Testis (tissue), 5 donors: ENCODE measurements at places on chromosomes 4 and X. TPM values are rescaled to one million over a fixed set of nuclear protein-coding genes. Genes with fewer than 3 reads are reported as not detected.

- DNase-seq: peak; percentile 54
These were observed 755 bp downstream of the KLHL8 start for GRCh38 chr4:87219632-87220093.

GRCh38 chr4:104524591-104524990, 29.9 kb upstream of the CXXC4 start:
- no peak for DNase-seq

DNA sequence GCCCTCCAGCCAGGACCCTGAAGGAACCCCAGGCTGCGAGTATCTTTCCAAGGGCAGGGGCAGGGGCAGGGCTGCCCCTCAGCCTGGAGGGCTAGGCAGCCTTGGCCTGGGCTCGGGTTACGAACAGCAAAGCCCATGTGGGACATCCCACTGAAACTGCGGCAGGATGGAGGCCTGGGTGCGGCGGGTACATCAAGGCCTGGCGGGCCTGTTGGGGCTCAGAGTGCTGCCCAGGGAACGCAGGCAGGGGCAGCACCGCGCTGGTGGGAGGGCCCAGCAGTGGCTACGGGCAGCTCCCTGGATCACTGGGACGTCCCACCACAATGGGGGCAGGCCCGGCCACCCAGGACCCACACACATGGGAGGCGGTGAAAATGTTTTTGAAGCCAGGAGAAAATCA, 10.9 kb downstream of the NAT8L start:
- no peak for DNase-seq

DNA sequence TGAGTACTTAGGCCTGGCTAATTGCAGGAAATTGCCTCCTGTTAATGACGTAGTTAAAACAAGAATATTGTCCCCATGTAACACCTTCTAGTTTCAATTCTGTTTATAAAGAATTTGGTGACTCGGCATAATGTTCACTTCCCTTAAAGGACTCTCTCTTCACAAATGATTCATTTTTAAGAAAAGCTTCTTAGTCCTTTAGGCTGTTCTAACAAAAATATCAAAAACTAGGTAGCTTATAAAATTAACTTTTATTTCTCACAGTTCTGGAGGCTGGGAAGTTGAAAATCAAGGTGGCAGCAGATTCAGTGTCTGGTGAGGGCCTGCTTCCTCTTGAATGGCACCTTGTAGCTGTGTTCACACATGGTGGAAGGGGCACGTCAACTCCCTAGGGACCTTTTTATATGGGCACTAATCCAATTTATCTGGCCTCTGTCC, 23.8 kb downstream of the COL25A1 start:
- no peak for DNase-seq

DNA sequence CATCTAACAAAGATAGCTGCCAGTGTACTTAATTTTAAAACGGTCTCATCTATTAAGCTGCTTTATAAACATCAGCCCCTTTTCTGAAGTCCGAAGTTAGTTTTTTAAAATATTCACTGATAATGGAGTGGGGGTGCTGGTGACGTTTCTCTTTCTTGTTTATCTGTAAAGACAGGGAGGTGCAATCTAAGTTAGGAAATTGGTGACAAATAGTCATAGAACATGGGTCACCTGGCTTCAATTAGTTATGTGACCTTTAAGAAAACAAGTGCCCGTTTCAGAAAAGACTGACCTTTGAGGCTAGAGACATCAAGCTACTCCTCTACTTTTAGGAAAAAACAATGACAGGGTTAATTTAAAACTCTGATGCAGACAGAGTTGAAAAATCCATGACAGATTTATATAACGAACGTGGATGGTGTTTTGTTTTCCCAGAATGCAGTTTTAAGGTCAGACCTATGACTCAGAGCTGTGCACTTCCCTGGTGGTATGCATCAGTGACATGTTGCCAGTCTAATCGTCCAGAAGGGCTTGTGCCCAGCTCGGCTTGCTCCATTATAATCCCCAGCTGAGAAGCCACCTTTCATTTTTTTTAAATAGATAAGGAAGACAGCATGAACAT, 38.2 kb downstream of the FHL1 start:
- DNase-seq: no peak

The TECRL gene
- total RNA-seq: not detected

The NAP1L2 gene
- 3.8 TPM for total RNA-seq

DNA sequence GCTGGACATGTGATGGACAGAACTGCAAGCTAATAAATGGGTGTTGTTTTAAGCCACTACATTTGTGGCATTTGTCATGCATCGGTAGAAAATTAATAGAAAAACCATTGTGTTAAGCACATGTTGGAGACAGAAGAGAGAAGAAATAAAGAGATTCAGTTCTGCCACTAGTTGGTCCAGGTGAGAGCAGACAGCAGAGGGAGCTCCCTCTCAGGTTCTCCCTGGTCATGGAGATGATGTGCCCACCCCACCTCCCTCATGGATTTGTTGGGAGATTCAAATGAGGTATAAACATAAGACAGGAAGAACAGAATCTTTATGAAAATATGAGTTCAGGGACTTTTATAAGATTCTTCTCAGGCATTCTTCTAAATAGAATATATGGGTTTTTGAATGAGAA, 36.8 kb upstream of the OCIAD2 start:
- no peak for DNase-seq

DNA sequence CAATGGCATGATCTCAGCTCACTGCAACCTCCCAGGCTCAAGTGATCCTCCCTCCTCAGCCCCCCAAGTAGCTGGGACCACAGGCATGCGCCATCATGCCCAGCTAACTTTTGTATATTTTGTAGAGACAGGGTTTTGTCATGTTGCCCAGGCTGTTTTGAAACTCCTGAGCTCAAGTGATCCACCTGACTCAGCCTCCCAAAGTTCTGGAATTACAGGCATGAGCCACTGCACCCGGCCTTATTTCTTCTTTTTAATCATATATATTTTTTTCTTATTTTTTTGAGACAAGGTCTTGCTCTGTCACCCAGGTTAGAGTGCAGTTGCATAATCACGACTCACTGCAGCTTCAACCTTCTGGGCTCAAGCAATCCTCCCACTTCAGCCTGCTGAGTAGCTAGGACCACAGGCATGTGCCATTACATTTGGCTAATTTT, 184.0 kb downstream of the TSPAN5 start:
- DNase-seq: no peak

The RBM41 gene
- total RNA-seq: 41.2 TPM

GRCh38 chr4:70577220-70577927, 14.7 kb upstream of the AMBN start:
- no peak for DNase-seq

GRCh38 chr4:28427306-28428085, 1566.9 kb downstream of the STIM2 start:
- no peak for DNase-seq

DNA sequence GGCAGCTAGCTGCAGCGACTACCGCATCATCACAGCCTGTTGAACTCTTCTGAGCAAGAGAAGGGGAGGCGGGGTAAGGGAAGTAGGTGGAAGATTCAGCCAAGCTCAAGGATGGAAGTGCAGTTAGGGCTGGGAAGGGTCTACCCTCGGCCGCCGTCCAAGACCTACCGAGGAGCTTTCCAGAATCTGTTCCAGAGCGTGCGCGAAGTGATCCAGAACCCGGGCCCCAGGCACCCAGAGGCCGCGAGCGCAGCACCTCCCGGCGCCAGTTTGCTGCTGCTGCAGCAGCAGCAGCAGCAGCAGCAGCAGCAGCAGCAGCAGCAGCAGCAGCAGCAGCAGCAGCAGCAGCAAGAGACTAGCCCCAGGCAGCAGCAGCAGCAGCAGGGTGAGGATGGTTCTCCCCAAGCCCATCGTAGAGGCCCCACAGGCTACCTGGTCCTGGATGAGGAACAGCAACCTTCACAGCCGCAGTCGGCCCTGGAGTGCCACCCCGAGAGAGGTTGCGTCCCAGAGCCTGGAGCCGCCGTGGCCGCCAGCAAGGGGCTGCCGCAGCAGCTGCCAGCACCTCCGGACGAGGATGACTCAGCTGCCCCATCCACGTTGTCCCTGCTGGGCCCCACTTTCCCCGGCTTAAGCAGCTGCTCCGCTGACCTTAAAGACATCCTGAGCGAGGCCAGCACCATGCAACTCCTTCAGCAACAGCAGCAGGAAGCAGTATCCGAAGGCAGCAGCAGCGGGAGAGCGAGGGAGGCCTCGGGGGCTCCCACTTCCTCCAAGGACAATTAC, 1.4 kb downstream of the AR start:
- DNase-seq: peak; percentile 21
